Stomach (tissue), 19 donors: ENCODE measurements at places on chromosomes 11 and 22. TPM values are rescaled to one million over a fixed set of nuclear protein-coding genes. Genes with fewer than 3 reads are reported as not detected.

The RFPL1 gene
- not detected for total RNA-seq

The TLCD5 gene
- total RNA-seq, result 0.58 TPM

DNA sequence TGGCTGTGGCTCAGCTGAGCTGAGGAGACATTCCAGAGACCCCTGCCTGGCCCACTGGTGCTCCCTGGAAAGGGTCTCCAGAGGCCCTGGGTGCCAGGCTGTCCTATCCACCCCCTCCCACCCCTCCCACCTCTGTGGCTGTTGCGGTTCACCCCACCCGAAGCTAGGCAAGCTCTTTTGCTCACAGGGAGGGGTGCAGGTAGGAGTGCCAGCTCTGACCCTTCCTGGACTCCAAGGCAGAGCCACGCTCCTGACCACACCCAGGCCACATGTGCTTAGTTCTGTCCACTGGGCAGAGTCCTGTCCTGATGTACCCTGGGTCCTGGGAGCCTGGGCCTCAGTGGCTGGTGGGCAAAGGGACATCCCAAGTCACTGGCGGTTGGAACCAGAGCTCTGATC is 16.4 kb downstream of the IL17REL start:
- DNase-seq, result peak; percentile 65

GRCh38 chr22:42380769-42381551 is 51.2 kb downstream of the NFAM1 start:
- no peak for DNase-seq

The FOLR2 gene
- total RNA-seq, result 1.8 TPM

- no peak for DNase-seq
Observed at GRCh38 chr22:42842658-42843370, 14.3 kb downstream of the ARFGAP3 start.
